ENCODE measurements at places on chromosomes 4 and X. TPM values are rescaled to one million over a fixed set of nuclear protein-coding genes. Genes with fewer than 3 reads are reported as not detected.

DNA sequence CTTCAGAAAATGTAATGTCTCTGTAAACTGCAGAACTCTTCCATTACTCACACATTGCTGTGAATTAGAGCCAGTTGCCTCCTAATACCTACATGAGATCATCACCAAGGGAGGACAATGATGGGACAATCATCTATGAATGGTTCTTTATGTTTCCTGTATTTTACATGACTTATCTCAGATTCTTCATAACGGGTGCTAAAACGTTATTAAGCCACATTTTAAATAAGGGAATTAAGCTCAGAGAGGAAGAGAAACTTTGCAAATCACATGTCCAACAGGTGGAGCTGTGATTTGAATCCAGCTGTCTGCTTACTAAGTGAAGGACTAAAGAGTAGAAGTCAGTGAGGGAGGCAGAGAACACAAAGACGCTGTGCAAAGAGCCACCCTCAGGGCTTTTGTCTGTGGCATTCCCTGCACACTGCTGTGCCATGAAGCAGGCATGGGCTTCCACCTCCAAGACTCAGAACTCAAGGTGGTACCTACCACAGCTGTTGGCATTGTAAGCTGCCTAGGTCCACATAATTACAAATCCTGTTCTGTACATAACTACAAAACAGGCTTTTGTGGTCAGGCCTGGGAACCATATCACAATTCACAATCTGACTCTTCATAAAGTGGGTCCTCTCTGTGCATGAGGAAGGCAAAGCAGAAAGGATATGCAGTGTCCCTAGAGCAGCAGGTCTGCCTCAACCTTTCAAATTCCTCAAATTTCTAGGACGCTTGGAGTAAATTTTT lies 12.8 kb downstream of the TBC1D9 start:
- H3K27me3 ChIP-seq = peaks cover 23% of the 10 kb centered on the region
- peaks cover 1% of the 10 kb centered on the region for H3K36me3 ChIP-seq
- peaks cover 2% of the 10 kb centered on the region for H3K4me1 ChIP-seq
- no peak overlapping the region for H3K27ac ChIP-seq
- H3K4me3 ChIP-seq = no peak overlapping the region

- no peak overlapping the region for H3K27ac ChIP-seq
- no peak for DNase-seq
- no peaks in the 10 kb centered on the region for H3K36me3 ChIP-seq
- no peaks in the 10 kb centered on the region for H3K4me1 ChIP-seq
These were observed 191.6 kb downstream of the VEGFC start for GRCh38 chr4:176601124-176601523.

The ARMCX2 gene
- total RNA-seq = 9.3 TPM

The SULT1E1 gene
- total RNA-seq = not detected

The MYOZ2 gene
- not detected for total RNA-seq

GRCh38 chr4:183205709-183206108 lies 106.7 kb downstream of the WWC2 start:
- peaks cover 6% of the 10 kb centered on the region for H3K36me3 ChIP-seq
- H3K27me3 ChIP-seq = no peaks in the 10 kb centered on the region
- H3K4me1 ChIP-seq = no peaks in the 10 kb centered on the region
- no peak overlapping the region for H3K4me3 ChIP-seq
- DNase-seq = no peak
